ENCODE measurements at places on chromosomes 7 and 10. TPM values are rescaled to one million over a fixed set of nuclear protein-coding genes. Genes with fewer than 3 reads are reported as not detected.

The GPR37 gene
- not detected for total RNA-seq

The CCDC172 gene
- not detected for total RNA-seq

The FFAR4 gene
- 2.3 TPM for total RNA-seq

The CDH23 gene
- total RNA-seq, result 9.7 TPM

The CRPPA gene
- total RNA-seq, result 2.2 TPM

The TCAF2 gene
- 0.87 TPM for total RNA-seq

The GNAI1 gene
- total RNA-seq, result 179 TPM

The EBLN1 gene
- not detected for total RNA-seq

The TSPAN13 gene
- 49.9 TPM for total RNA-seq

The ADAMTS14 gene
- 0.61 TPM for total RNA-seq

The CREB5 gene
- 45.3 TPM for total RNA-seq

The PLEKHS1 gene
- 0.13 TPM for total RNA-seq

The TRIM73 gene
- 5.4 TPM for total RNA-seq

The CPA4 gene
- total RNA-seq, result 3.2 TPM

The BTBD16 gene
- total RNA-seq, result not detected

The SORBS1 gene
- 854 TPM for total RNA-seq

The GHRHR gene
- not detected for total RNA-seq

The GNG11 gene
- total RNA-seq, result 33.2 TPM

The ZNF804B gene
- not detected for total RNA-seq

Data from mesenteric fat pad (tissue), 1 donor.